ENCODE measurements at places on chromosomes 5 and 9. TPM values are rescaled to one million over a fixed set of nuclear protein-coding genes. Genes with fewer than 3 reads are reported as not detected.

GFPT2 gene
- total RNA-seq, result 47.6 TPM

PRR16 gene
- total RNA-seq, result 8.6 TPM

CCDC171 gene
- total RNA-seq, result 2.8 TPM

C9orf50 gene
- total RNA-seq, result not detected

TPPP gene
- 0.19 TPM for total RNA-seq

TSC1 gene
- total RNA-seq, result 26.5 TPM

CMBL gene
- total RNA-seq, result 7.7 TPM

STPG3 gene
- total RNA-seq, result not detected
